Activated naive CD8-positive, alpha-beta T cell treated with anti-CD3 and anti-CD28 coated beads, Interleukin-2, amount 10 ng/mL, durations not matched to agents 7 days and 5 days (primary cell): ENCODE measurements at places on chromosomes 2 and 18. TPM values are rescaled to one million over a fixed set of nuclear protein-coding genes. Genes with fewer than 3 reads are reported as not detected.

DNA sequence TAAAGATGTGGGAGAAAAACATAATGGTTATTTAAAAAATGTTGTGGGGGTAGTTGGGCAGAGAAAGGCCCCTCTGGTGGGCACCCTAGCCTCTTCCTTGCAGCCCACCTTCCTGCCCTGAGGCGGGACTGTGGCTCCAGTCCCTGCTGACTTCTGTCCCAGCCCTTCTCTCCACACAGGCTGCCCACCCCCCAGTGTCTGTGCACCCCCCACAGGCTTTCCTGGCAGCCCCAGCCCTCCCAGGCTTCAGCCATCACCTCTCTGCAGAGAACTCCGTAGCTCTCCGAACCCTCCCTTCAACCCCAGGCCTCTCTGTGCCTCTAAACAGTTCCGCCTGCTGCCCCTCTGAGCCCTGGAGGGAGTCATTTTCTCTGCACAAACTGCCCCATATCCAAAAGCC, 75.4 kb downstream of the DYSF start:
- H3K27me3 ChIP-seq = peaks cover 18% of the 10 kb centered on the region
- DNase-seq = no peak
- H3K4me1 ChIP-seq = peaks cover 5% of the 10 kb centered on the region
- no peak overlapping the region for H3K27ac ChIP-seq
- no peaks in the 10 kb centered on the region for H3K36me3 ChIP-seq

DNA sequence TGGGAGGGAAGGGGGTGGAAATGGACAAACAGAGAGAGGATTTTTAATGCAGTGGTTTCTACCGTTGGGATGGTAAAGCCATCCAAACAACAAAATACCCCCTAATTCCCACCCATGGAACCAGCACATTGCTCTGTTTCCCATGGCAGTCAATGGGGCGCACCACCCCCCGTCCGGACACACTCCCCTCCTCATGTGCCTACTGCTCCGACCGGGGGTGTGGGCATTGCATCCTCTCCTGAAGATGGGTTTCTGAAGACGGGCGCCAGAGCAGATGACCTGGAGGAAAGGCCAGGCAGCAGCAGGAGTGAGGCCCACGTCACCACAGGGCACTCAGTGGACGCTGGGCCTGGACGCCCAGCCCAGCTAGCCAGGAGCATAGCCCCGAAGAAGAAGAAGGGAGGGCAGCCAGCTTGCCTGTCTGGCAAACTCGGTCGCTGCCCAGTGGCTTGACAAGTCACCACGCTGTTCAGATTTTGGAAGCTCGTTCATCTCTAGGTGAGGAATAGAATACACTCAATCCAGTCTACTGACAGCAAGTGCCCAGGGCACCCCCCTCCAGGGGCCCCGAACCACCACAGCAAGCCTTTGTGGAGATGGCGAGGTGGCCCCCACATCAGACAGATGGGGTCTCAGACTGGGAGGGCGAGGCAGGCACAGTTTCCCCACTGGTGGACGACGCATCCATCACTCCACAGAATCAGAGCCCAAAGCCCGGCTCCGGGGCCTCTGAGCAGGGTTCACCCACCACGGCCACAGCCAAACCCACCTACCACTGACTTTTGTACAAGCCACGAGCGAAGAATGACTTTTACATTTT, 296.2 kb upstream of the SALL3 start:
- no peak for DNase-seq
- no peak overlapping the region for H3K4me3 ChIP-seq
- no peak overlapping the region for H3K27ac ChIP-seq
- H3K36me3 ChIP-seq = no peaks in the 10 kb centered on the region

- no peak for DNase-seq
- peaks cover 25% of the 10 kb centered on the region for H3K4me1 ChIP-seq
- H3K27me3 ChIP-seq = no peaks in the 10 kb centered on the region
- H3K36me3 ChIP-seq = peaks cover 12% of the 10 kb centered on the region
- H3K4me3 ChIP-seq = no peak overlapping the region
Measured at GRCh38 chr18:69956057-69956456, 8.4 kb upstream of the CD226 start.

GRCh38 chr2:181528441-181528840, 71.3 kb downstream of the ITGA4 start:
- no peak overlapping the region for H3K27ac ChIP-seq
- H3K4me1 ChIP-seq = no peaks in the 10 kb centered on the region
- H3K4me3 ChIP-seq = no peak overlapping the region
- DNase-seq = no peak
- peaks cover 47% of the 10 kb centered on the region for H3K36me3 ChIP-seq

GRCh38 chr18:35728676-35729075, 147.1 kb downstream of the GALNT1 start:
- no peak overlapping the region for H3K27ac ChIP-seq
- H3K4me1 ChIP-seq = no peaks in the 10 kb centered on the region
- H3K27me3 ChIP-seq = peaks cover 16% of the 10 kb centered on the region
- no peak for DNase-seq

The RNF152 gene
- total RNA-seq = 0.23 TPM

The CHRND gene
- not detected for total RNA-seq

The CFC1 gene
- total RNA-seq = not detected

The SLC9A2 gene
- not detected for total RNA-seq

DNA sequence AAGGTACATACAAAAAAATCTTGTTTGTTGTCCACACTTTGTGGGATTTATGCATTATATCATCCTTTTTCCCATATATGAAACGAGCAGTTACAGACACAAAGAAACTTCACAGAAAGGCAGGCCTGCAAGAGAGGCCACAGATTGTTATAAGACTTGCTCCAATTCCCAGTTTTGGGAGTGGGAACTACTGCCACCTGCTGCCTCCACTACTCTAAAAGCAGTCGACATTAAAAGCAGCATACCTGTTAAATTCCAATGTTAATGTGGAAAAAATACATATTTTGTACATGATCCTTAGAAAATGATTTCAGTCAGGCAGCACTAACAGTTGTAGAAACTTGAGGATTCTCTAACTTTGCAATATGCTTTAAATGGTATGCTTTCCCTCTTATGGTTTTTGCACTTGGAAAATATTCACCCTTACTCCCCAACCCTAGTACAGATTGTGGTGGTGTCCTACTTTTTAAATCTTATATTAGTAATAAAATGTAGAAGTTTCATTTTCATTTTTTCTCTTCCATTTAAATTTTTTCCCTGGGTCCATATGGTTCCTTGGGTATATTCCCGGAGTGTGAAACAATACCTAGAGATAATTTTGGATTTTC, 37.9 kb downstream of the SLC38A11 start:
- H3K4me3 ChIP-seq = no peak overlapping the region
- DNase-seq = no peak
- H3K36me3 ChIP-seq = no peaks in the 10 kb centered on the region
- H3K27me3 ChIP-seq = peaks cover 3% of the 10 kb centered on the region
- no peaks in the 10 kb centered on the region for H3K4me1 ChIP-seq
- H3K27ac ChIP-seq = no peak overlapping the region

- peaks cover 20% of the 10 kb centered on the region for H3K4me1 ChIP-seq
- H3K4me3 ChIP-seq = peak overlapping the region; percentile 15
- no peak for DNase-seq
- no peaks in the 10 kb centered on the region for H3K27me3 ChIP-seq
- no peak overlapping the region for H3K27ac ChIP-seq
Measured at GRCh38 chr2:144261336-144261735, 258.6 kb downstream of the ZEB2 start.

GRCh38 chr18:59971871-59972428, 72.2 kb downstream of the PMAIP1 start:
- H3K36me3 ChIP-seq = no peaks in the 10 kb centered on the region
- H3K27ac ChIP-seq = no peak overlapping the region
- no peak overlapping the region for H3K4me3 ChIP-seq
- peaks cover 13% of the 10 kb centered on the region for H3K27me3 ChIP-seq

- H3K27me3 ChIP-seq = no peaks in the 10 kb centered on the region
- DNase-seq = no peak
- peaks cover 61% of the 10 kb centered on the region for H3K4me1 ChIP-seq
- peak overlapping the region; percentile 46 for H3K27ac ChIP-seq
- peaks cover 11% of the 10 kb centered on the region for H3K36me3 ChIP-seq
Measured at GRCh38 chr2:69589973-69590652, 53.4 kb downstream of the AAK1 start.

The COL3A1 gene
- total RNA-seq = not detected

DNA sequence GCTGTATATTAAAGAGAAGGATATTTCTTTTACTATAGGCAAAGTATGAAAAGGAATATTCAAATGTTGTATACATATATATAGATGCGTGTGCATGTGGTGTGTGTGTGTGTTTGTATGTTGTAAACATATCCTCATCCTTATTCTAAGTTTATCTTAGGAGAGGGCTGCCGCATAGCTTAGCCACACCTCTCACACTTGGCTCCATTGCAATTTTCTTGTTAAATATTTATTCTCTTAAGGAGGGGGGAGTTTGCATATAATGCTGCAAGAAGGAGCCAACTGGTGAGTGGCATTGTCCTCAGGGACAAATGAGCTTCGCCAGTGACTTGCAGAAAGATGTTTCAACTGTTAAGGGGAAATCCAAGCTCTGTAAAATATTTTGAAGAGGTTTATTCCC, 360.1 kb upstream of the RND3 start:
- H3K36me3 ChIP-seq = no peaks in the 10 kb centered on the region
- H3K4me3 ChIP-seq = no peak overlapping the region
- no peaks in the 10 kb centered on the region for H3K4me1 ChIP-seq
- DNase-seq = no peak
- H3K27ac ChIP-seq = no peak overlapping the region

The RESP18 gene
- total RNA-seq = not detected

DNA sequence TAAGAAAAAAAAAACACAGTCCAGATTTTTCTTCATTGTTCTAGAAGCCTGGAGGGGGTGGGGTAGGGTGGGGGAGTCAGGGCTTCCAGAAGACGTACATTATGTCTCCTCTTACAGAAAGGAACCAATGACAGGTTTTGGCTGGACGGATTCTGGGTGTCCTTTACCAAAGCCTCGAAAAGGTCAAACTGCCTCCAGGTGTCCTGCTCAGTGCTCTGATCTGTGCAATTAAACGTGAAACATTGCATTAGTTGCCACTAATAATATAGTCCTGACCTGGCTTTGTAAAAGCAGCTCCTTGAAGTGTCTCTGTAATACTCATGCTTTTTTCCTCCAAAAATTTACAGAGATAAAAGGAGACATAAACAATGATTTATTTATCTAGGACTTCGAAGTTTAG, 11.1 kb upstream of the MTA3 start:
- no peak for DNase-seq
- no peaks in the 10 kb centered on the region for H3K36me3 ChIP-seq
- no peak overlapping the region for H3K27ac ChIP-seq
- no peaks in the 10 kb centered on the region for H3K4me1 ChIP-seq

The PSMA8 gene
- total RNA-seq = 1.3 TPM

The DUSP2 gene
- 50.2 TPM for total RNA-seq

DNA sequence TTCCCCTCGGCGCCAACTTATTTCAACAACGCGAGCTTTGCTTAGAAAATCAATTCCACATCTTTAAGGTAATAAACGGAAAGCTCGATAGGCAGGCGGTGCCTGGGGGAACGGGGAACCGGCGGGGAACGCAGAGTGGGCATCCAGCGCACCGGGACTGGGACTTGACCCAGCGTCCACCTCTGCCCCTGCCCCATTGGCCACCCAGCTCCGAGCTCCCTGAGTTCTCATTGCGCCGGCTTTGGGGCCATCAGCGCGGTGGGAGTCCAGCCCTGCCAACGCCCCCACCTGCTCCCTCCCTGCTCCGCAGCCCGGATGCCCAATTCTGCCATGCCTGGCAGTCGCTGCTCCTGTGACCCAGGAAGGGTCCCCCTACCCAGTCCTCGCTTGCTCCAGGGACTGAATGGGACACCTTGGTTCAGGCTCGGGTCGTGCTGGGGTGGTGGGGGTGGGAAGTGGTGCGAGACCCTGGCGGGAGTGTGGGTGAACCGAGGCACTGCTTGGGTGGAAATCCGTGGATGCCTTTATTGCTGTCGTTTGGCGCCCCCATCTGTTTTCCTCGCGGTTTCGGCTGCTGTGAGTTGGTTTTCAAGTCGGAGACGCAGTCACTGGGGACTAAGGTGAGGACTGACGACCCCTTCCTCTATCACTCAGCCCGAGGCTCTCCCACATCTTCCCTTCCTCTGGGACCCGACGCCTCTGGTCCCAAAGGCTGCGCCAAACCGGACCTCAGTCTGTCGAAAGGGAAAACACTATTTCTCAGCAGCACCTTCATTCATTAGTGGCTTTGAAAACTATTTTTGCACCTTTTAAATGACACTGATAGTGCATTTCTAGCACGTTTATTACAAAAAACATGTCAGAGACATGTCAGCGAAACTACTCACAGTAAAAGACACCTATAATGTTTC, 2.4 kb upstream of the EVX2 start:
- H3K4me1 ChIP-seq = peaks cover 4% of the 10 kb centered on the region
- peaks cover 97% of the 10 kb centered on the region for H3K27me3 ChIP-seq
- DNase-seq = no peak
- no peak overlapping the region for H3K4me3 ChIP-seq
- peaks cover 7% of the 10 kb centered on the region for H3K36me3 ChIP-seq

DNA sequence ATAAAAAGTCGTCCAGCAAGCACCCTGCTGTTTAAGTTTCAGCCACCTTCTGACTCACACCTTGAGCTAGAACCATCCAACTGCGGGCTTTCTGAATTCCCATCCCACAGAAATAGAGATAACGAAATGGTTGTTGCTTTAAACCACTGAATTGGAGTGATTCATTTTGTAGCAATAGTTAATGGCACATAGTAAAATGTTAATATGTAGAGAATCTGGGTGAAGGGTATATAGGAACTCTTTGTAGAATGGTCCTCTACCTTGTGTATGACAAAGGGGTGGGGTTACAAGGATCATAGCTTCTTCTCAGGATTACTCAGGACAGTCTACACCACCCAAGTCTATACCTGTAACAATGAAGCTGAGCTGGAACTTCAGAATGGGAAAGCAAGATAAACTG, 2.4 kb upstream of the MAPRE3 start:
- H3K27me3 ChIP-seq = peaks cover 41% of the 10 kb centered on the region
- no peak for DNase-seq
- peaks cover 1% of the 10 kb centered on the region for H3K36me3 ChIP-seq
- no peak overlapping the region for H3K4me3 ChIP-seq
- H3K4me1 ChIP-seq = peaks cover 14% of the 10 kb centered on the region

GRCh38 chr18:13218368-13218991, at the start of gene LDLRAD4:
LDLRAD4 (plus strand) TSS chr18:13218760.
- H3K4me3 ChIP-seq = peak within 1 kb of the TSS; percentile 86
- H3K27ac ChIP-seq = peak within 1 kb of the TSS; percentile 71
- H3K4me1 ChIP-seq = peaks cover 30% of the 10 kb centered on the region
- H3K36me3 ChIP-seq = peaks cover 4% of the 10 kb centered on the region
- H3K27me3 ChIP-seq = peaks cover 32% of the 10 kb centered on the region
- DNase-seq = peak; percentile 66

The KIAA2012 gene
- not detected for total RNA-seq

The NDC80 gene
- 66.0 TPM for total RNA-seq

The UPP2 gene
- total RNA-seq = not detected

- no peaks in the 10 kb centered on the region for H3K36me3 ChIP-seq
- peaks cover 5% of the 10 kb centered on the region for H3K27me3 ChIP-seq
- no peak overlapping the region for H3K4me3 ChIP-seq
- no peaks in the 10 kb centered on the region for H3K4me1 ChIP-seq
- no peak overlapping the region for H3K27ac ChIP-seq
- no peak for DNase-seq
Measured at GRCh38 chr2:175282300-175282699, 100.8 kb upstream of the ATP5MC3 start.

The CYP1B1 gene
- 8.6 TPM for total RNA-seq
